SJSA1 (cell line): ENCODE measurements at places on chromosomes 1 and 21.
A peak's percentile ranks its signal among the peaks of the same experiment; 100 is the strongest.

GRCh38 chr1:234994436-234995295 is 134.0 kb downstream of the TOMM20 start:
- no peak for DNase-seq

- no peak for DNase-seq
Measured at GRCh38 chr1:177525176-177525575, 354.4 kb downstream of the BRINP2 start.

GRCh38 chr1:32521165-32521564 is 18.1 kb upstream of the ZBTB8A start:
- DNase-seq, result no peak

DNA sequence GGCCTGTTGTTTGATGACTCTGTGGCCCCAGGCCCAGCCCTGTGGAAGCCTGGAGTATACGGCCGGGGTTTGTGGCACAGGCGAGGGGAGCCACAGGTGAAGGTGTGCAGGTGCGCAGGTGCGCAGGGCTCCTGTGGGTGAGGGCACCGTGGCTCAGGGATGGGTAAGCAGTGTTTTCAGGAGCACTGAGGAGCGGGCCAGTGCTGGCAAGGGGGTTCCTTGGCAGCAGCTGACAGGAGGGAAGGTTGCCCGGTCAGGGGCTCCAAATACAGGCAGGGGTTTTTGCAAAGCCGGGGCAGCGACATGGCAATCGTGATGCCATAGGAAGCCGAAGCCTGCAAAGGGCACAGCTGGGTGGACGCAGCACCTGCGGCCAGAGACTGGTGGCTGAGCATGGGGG is 20.7 kb downstream of the AGPAT3 start:
- DNase-seq, result no peak

GRCh38 chr1:203267912-203268311 is 37.4 kb upstream of the BTG2 start:
- no peak for DNase-seq

GRCh38 chr1:76231320-76231719 is 156.8 kb downstream of the ST6GALNAC3 start:
- DNase-seq, result no peak

DNA sequence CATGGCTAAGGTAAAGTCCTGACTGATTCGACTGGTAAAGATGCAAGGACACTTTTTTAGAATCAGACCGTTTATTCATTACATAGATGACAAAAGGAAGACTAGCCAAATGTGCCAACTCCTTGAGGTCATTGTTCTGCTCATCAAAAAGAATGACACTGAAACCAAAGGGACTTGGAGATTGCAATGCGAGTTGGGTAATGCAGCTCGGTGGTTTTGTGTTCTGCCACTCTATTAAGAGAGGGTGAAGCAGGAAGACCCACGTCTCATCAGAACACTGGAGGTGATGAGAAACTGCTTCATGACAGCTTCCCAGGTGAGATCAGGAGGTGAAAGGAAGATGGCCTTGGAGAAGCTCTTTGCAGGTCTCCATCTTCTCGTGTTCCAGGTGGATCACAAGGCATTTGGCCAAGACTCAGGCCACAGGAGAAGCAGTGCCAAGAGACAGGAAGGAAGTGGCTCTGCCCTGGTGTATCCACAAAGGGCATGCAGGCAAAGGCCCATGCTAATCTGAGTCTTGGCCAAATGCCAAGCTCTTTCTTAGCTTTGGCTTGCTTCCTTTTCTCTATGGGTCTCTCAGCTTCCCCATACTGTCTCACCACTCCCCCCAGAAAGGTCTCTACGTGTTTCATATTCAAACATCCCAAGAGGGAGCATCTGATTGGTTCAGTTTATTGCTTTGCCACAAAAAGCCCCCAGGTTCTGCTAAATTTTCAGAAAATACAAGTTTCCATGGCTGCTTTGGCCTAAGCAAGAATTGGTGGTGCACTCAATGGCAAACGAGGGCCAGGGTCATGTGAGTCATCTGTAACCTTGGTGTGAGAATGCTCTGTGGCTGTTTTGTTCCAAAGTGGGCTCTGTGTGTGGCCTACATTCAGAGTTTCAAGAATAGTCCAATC is 5.7 kb upstream of the CCT8 start:
- DNase-seq, result peak; percentile 64

DNA sequence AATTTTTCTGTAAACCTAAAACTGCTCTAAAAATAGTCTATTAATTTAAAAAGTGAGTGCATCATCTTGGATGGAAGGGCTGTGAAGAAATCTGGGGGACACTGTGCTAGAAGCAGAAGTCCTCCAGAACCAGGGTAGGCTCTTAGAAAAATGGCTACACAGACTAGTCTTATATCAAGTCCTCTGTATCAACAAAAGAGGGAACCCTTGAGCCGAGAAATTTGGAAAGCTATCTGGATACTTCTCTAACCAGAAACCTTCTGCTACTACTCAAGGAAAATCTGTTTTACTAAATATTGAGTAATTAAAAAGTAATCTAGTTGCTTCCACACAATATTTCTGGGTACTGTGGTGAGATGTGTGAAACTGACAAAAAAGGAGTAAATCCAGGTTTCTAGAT is 92.1 kb downstream of the WDR3 start:
- DNase-seq, result no peak

GRCh38 chr1:6489383-6489765 is 2.1 kb downstream of the PLEKHG5 start:
- DNase-seq, result no peak

DNA sequence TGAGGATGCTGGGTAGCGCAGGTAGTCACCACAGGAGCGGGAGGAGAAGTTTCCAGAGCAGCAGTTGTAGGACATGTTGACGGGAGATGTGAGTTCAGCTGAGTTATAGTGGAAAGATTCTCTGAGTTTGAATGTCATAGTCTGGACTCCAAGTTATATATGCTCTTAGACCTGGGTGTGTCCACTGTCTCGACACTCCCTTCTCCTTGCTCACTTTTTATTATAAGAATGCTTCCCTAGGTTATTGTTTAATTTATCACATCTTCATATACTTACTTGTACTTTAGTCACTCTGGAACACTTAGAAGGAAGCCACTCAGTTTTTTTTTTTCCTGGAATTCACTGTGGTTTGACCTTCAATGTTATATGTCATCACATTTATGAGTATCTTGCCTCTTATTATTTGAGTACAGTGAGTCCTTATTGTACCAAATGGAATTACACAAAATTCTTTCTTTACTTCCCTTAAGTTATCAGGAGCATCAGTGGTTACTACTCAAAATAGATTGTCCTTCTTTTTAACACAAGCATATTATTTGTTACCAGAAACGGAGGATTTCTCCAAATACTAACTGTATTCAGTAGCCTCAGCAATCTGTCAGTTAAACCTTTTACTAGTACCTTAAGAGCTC is at the start of gene KRTAP13-2:
TSS of gene KRTAP13-2 (minus strand) at position 133 of the 632 bp plus-strand sequence. CDS start at position 75, 58 bp downstream.
- no peak for DNase-seq

- DNase-seq, result no peak
Measured at GRCh38 chr21:33214056-33214455, 15.7 kb upstream of the IFNAR2 start.

- DNase-seq, result no peak
Measured at GRCh38 chr1:99855914-99856450, 5.8 kb downstream of the AGL start.

GRCh38 chr1:15155191-15155590 is 1.6 kb downstream of the TMEM51 start:
- no peak for DNase-seq

DNA sequence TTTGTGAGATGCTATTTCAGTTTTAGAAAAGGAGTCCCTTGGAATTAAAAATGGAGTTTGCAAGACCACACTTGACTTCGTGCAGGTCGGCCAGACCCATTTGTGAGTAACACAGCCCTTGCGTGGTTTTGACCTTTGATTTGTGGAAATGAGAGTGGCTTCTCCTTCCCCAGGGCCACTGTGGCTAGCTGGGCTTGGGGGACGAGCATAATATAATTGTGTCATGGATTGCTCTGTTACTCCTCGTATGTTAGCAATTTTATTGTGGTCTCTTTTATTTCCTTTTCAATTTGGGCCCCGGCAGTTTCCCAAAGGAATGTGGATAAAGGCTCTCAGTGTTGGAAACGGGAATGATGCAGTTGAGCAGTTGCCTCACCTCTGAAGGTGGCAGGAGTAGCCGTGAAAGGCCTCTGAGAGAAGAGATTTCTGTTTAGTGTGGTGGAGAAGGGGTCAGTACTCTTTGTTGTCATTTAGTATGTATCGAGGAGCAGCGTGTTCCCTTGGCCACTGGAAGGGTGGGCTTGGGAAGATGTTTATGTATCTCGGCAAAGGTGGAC is 194.6 kb downstream of the PBX1 start:
- no peak for DNase-seq

- no peak for DNase-seq
Measured at GRCh38 chr1:77407738-77408375, 126.0 kb downstream of the AK5 start.

DNA sequence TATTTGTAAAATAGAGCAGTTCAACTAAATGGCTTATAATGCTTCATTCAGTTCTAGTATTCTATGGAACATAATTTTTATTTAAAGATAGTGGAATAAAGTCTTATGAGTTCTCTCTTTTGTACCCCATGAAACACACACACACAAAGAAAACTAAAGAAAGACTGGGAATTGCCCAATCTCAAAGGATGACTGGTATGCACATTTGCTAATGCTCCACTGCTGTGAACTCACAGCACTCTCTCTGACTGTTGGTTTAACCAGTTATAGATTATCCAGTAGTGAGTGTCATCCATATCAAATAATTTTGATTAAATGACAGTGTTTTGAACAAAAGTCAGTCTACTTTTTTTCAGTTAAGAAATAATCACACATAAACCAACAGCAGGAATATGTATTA is 1082.4 kb upstream of the B3GALT2 start:
- DNase-seq, result no peak

- DNase-seq, result no peak
Measured at GRCh38 chr21:35690436-35690835, 369.9 kb downstream of the SETD4 start.

- DNase-seq, result no peak
Measured at GRCh38 chr21:35724156-35724555, 336.2 kb downstream of the SETD4 start.

DNA sequence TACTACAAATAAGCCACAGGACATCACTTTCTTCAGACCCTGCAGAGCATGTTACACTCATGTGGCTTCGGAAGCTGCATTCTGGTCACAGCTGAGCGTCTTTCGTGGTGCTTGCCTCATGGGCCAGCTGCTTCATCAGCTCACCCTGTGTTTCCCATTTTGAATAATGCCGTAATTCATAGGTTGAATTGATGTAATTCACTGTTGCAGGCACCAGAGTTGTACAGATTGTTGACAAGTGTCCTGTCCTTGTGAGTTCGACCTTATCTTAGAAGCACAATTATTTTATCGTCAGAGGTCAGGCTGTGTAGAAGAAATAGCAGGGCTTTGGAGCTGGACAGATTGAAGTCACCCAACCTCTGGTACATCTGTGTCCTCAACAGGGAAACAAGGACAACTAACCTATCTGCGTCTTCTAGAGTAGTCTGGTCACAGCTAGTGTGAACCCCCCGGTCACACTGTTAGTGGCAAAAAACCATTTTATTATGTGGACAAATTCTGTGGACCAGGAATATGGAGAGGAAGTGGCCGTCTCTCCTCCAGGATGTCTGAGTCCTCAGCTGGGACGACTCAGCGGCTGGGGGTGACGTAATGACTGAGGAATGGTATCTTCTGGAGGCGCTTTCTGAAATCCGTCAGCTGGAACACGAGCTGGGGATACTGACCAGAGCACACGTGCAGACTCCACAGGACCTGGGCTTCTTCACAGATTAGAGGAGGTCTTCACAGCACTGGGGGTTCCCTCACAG is 17.8 kb downstream of the PKNOX1 start:
- DNase-seq, result peak; percentile 86

DNA sequence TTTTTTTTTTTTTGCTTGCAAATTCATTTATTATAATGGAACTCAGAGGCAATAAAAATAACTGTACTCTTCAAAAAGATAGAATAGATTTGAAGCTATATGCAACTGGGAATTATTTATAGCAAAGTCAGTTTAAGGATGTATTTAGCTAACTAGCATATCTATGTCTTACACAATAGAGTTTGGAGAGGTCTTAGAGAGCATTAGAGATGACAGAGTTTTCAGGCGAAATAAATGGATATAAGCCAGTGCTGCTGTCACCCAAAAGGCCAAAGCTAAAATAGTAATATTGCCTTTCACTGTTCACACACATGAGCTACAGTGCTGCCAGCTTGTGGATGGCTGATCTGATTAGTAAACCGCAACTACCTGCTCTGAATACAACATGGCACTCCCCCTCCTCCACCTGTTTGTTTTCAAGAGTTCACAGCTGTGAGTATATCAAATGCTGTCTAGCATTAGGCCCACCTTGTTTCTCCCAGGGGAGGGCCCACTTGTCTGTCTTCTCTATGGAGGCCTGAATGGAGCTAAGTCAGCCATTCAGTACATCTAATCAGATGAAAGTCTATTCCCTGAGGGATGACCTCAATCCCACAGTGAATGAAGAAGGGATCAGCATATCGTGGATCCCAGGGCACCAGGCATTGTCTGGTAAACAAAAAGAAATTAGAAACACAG is 25.2 kb upstream of the SSX2IP start:
- no peak for DNase-seq

- no peak for DNase-seq
Measured at GRCh38 chr1:183953031-183953430, 84.5 kb downstream of the COLGALT2 start.

GRCh38 chr1:155286544-155286943 is 9.3 kb downstream of the HCN3 start:
- no peak for DNase-seq

GRCh38 chr1:106717591-106717990 is 338.9 kb upstream of the PRMT6 start:
- no peak for DNase-seq

DNA sequence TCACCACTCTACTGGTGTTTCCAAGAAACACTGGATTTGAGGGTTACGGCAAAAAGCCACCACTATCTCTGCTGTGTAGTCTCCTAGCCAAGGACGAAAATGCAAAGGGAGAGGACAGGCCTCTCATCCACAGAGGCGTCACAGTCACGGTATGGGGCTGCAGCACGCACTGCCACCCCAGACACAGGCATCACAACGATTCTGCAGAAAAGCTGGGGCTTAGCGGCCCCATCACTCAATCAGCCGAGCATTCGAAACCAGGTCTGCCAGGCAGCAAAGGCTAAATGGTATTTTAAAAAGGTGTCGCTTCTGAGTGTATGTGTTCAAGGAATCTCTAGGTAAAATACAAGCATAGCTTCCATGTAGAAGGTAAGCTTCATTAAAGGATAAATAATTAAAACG is 1.4 kb downstream of the RIPK4 start:
- no peak for DNase-seq

GRCh38 chr1:212794561-212795014 is 2.9 kb downstream of the TATDN3 start:
- DNase-seq, result peak; percentile 34

GRCh38 chr1:16260814-16261213 is 23.8 kb upstream of the CPLANE2 start:
- peak; percentile 66 for DNase-seq

DNA sequence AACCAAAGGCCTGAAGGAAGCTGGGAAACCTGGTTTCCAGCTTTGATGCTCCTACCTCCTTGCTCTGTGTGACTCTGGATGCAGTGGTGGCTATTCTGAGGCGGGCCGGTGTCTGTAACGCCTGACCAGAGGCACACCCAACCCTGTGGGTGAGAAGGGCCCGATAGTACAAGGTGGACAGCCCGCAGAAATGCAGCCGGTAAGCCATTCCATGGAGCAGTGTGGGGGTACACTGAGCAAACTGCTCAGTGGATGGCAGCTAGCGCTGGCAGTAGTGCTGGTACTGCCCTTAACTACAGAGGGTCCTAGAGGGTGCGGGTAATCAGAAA is 36.0 kb downstream of the AHDC1 start:
- no peak for DNase-seq

- peak; percentile 85 for DNase-seq
Measured at GRCh38 chr1:226677027-226678020, 61.8 kb downstream of the ITPKB start.
